ENCODE measurements at places on chromosomes 2 and 18.

DNA sequence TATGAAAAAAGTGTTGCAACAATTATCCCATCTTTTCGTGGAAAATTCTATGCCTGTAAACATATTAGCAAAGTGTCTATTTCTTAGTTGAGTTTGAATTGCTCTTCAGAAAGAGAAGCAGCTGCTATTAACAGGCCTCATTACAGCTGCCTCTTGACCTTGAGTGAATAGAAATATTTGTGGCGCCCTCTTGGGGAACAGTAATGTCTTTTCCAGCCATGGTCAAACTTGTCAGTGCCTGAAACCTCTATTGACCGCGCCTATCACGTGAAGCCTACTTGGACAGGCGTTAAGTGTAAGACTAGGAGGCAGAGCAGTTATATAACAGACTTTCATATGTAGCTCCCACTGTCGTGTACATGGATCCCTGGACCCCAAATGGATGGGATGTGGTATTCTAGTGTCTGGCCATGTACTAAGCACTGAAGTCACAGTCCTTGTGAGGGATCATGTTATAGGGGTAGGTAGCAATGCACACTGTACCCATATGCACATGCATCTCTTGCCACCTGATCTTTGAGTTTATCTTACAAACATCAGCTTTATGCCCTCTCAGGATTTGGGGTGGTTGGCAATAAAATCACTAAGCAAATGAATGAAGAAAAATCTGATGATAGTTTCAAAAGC lies 245.0 kb downstream of the PTGR3 start:
- no peak for DNase-seq

DNA sequence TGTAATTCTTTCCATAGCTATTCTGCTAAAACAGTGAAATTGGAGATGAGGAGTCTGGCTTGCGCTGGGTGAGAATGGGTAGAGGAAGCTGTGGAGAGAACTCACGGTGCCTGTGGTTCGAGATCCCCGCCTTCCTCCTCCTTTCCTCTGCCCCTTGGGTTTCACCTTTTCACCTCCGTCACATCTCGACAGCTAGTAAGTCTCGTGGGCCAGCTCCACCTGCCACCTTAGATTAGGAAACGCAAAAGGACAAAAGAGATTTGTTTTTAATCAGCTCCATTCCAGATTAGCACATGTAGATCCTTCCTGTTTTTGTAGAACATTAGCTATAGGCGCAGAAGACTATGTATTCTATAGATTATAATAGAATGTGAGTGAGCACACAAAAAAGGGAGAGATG lies 20.6 kb downstream of the TRIB2 start:
- DNase-seq = no peak

DNA sequence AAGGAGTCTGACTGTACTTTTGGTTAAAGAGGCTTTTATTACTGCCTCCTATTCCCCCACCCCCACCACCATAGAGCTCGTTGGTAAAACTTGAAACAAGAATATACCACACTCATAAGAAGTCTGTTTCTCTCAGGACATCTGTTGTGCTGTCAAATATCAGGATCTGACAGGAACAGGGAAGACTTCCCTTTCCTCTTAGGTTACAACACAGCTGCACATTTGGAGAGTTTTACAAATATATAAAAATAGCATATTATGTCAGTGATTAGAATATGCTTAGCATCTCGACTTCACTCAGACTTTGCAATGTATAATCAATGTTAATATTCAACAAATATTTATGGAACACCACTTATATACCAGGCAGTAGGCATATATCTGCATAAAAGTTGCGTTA lies 439.6 kb upstream of the REG3G start:
- no peak for DNase-seq

- DNase-seq = no peak
Measured at GRCh38 chr2:23599667-23600066, 214.7 kb downstream of the KLHL29 start.

DNA sequence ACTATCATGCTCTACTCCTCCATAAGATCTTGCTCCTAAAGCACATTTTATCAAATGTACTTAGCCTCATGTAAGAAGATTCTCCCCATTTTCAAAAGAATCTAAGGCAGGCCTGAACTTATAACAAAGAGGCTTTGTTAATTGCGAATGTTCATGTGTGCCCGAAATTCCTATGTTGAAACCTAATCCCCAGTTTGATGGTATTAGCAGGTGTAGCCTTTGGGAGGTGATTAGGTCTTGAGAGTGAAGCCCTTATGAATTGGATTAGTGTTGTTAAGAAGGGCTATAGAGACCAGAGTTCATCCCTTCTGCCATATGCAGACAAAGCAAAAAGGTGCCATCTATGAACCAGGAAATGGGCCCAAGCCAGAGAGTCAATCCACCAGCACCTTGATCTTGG lies 234.5 kb downstream of the PAX3 start:
- no peak for DNase-seq

DNA sequence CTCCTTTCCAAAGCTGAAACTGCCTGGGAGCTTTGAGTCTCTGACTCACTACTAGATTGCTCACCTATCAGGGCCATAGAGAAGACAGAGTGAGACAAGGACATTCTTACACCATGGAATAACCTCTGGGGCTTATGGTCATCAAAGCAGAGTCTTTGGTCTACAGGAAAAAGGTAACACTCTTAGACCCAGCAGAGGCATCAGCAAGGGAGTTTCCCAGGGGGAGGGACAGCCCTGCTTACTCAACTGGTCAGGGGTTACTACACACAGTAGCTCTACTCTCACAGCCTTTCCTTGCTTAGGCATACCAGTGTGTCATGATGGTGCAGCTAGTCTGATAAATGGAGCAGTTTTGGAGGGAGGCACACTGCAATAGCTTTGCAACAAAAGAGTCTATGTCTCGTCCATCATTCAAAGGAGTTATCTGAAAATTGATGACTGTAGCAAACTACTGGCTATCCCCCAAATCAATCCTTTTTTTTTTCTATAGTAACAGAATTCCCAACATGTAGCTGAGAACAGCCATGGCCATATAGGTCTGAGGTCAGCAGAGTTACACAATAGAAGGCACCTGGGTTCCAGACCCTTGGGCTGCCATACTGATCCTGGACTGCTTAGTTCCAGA lies 22.4 kb upstream of the CD28 start:
- peak; percentile 25 for DNase-seq

GRCh38 chr18:32425466-32425865 lies 45.2 kb downstream of the GAREM1 start:
- no peak for DNase-seq

- no peak for DNase-seq
Measured at GRCh38 chr18:76380791-76381405, 114.1 kb downstream of the ZNF516 start.

DNA sequence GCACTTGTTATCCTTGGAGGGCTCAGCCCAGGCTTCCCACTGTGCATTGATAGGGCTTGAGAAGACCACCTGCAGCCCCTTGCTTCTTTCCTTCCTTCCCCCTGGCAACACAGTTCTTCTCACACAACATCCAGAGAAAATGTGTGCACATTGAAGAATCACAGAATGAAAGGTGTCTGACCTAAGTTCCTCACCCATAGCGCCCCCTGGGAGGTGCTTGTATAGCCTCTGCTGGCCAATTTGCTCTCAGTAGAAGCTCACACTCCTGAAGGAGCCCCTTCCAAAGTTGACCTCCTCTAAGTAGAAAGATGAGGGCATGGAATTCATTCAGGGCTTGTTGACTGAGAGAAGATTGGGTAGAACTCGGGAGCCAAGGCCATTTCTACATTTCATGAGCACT lies 758.4 kb upstream of the KLHL29 start:
- DNase-seq = no peak

- no peak for DNase-seq
Measured at GRCh38 chr2:241187101-241187917, 1.2 kb upstream of the ANO7 start.

- no peak for DNase-seq
Measured at GRCh38 chr18:39366656-39367055, 1801.1 kb upstream of the CELF4 start.

GRCh38 chr18:43932140-43932539 lies 654.9 kb upstream of the SYT4 start:
- DNase-seq = no peak

DNA sequence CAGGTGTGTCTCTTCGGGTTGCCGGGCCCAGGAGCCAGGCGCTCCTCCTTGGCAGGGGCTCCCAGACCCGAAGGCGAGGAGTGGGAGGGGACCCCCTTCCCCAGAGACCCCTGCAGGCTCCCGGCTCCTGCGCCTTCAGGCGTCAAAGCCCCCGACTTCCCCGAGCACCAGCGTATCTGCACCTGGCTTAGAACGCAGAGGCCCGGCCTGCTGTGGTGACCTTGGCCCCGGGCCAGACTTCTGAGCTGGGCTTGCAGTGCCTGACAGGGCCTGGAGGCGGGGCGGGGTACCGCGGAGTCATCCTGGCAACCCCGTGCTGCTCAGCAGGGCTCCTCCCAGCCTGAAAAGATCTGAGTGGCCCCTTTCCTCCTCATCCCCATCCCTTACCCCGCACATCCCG lies 27.0 kb downstream of the SKA1 start:
- peak; percentile 18 for DNase-seq

DNA sequence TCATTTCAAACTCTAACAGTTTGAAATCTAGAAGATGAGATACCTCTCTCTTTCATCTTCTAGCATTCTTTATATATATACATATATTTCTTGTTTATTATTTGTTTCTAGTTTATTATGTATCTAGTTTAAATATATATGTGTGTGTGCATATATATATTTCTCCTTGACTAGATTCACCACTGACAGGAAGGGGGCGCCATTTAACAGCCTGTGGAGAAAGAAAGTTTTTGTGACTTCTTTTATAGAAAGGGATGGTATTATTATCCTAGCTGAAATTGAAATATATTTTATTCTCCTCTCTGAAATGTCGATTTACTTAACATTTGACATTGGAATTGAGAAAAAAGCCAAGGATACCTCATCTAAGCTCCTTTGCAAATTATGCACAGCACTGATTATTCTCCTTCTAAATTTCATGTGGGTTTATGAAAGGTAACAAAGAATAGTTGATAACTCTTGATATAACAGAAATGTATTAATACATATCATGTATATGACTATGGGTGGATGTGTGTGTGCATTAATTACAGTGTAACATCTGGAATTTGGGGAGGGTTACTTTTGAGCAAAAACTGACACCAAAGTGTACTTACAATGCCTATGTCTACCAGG lies 160.7 kb upstream of the NT5C1B start:
- no peak for DNase-seq

DNA sequence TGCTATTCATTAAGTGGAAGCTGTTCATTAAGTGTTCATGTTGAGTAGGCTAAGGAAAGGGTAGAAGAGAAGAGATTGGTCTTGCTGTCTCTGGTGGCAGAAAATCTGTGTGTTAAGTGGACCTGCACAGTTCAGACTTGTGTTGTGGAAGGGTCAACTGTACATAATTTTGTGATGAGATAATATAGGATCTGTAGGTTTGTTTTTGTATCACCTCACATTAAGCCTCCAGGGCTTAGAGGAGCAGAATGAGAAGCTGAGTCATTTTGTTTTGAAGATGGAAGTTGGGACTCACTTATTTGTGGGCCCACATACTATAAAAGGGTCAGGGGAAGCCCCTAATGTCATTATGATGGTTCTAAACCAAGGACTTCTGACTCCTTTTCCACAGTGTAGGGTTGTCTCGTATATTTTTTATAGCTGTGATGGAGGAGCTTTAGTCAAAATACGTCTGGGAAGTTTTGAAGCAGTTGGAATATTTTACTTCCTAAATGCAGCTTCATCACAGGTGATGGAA lies 18.2 kb downstream of the PMS1 start:
- no peak for DNase-seq

- no peak for DNase-seq
Measured at GRCh38 chr2:218993345-218994315, at the start of gene CRYBA2. CRYBA2 (minus strand) TSS chr2:218993422; CDS start chr2:218993176, 246 bp downstream.

- DNase-seq = no peak
Measured at GRCh38 chr2:199631129-199631528, 173.4 kb upstream of the SATB2 start.

DNA sequence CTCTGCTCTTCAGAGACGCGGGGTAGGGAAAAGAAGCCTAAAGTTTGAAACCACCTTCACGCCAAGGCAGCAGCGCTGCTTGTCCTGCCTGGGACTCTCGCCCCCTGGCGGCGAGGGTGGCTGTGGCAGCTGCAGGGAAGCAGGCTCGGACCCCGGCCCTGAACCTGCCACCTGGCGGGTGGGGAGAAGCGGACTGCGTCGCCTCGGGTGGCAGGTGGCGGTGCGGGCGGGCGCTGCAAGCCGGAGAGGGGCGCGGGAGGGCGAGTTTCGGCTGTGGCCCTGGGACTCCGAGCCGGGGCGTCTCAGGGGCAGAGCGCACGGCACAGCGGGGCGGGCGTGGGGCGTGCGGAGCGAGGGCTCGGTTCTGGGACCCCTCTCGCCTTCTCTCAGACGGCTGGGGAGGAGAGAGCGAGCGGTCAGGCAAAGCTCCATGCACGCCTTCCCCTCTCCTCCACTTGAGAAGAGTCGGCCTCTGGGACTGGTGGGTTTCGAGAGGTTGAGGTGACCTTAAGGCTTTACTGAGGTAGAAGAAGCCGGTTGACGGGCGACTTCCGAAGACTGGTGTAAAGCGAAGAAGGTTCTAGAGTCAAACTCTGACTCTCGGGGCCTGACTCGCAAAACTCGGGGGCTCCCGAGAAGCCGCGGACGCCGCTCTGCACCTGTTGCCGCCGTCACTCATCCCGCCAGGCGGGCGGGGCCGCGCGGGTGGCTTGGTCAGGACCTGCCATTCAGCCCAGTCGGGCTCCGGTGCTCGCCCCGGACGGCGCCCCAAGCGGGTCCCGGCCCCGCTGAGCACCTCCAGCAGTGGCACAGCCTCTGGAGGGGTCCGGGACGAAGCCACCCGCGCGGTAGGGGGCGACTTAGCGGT lies 1.1 kb upstream of the BOLL start:
- peak; percentile 42 for DNase-seq

DNA sequence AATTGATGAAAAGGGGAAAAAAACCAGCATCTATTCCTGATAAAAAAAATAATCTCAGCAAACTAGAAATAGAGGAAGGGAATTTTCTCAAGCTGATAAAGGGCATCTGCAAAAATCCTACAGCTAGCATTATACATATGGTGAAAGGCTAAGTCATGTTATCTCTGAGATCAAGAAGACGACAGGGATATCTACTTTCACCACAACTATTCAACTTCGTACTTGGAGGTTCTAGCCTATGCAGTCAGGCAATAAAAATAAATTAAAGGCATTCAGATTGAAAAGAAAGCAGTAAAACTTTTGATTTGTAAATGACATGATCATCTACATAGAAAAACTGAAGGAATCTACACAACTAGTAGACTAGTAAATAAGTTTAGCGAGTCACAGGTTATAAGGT lies 58.2 kb downstream of the CAB39 start:
- DNase-seq = no peak

DNA sequence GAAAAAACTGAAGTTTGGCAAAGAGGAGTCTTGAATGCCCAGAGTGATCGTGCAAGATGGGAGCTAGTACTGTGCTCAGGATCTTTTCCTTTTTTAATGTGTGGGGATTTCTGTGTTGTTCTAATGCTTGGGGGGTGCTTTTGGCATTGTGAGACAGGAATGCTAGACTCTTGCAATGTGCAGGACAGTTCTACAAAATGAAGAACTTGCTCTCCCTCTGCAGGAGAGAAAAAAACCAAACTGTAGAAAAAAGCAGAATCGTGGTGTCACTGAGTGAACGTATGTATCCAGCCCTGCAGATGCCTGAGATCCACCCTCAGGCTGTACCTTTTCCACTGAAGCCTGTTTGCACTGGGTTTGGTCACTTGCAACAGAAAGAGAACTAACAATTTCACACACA lies 12.1 kb upstream of the TTC39C start:
- no peak for DNase-seq

GRCh38 chr2:48722391-48722790 lies 33.1 kb downstream of the LHCGR start:
- DNase-seq = no peak

- no peak for DNase-seq
Measured at GRCh38 chr2:241534701-241535375, 23.7 kb upstream of the BOK start.

- DNase-seq = no peak
Measured at GRCh38 chr2:195117011-195117410, 540.0 kb upstream of the SLC39A10 start.

All from stimulated activated CD8-positive, alpha-beta memory T cell treated with anti-CD3 and anti-CD28 coated beads, Interleukin-7, amount 100 ng/mL, for 48 hours (primary cell).